Testis (tissue), 5 donors: ENCODE measurements at places on chromosomes 6 and 20.

GRCh38 chr6:131861381-131861780 lies 53.6 kb downstream of the ENPP1 start:
- no peak overlapping the region for H3K4me3 ChIP-seq
- H3K4me1 ChIP-seq = no peaks in the 10 kb centered on the region
- no peaks in the 10 kb centered on the region for H3K27me3 ChIP-seq
- H3K36me3 ChIP-seq = no peaks in the 10 kb centered on the region
- no peak overlapping the region for H3K27ac ChIP-seq
- DNase-seq = no peak

GRCh38 chr6:56482525-56482924 lies 160.2 kb downstream of the DST start:
- no peaks in the 10 kb centered on the region for H3K27me3 ChIP-seq
- H3K27ac ChIP-seq = no peak overlapping the region
- no peaks in the 10 kb centered on the region for H3K4me1 ChIP-seq
- no peak overlapping the region for H3K4me3 ChIP-seq

GRCh38 chr6:3290931-3291211 lies 32.1 kb downstream of the PSMG4 start:
- H3K4me3 ChIP-seq = no peak overlapping the region
- no peak overlapping the region for H3K27ac ChIP-seq
- DNase-seq = no peak
- no peaks in the 10 kb centered on the region for H3K4me1 ChIP-seq
- H3K36me3 ChIP-seq = no peaks in the 10 kb centered on the region
- no peaks in the 10 kb centered on the region for H3K27me3 ChIP-seq

- H3K27ac ChIP-seq = no peak overlapping the region
- no peak overlapping the region for H3K4me3 ChIP-seq
- H3K27me3 ChIP-seq = no peaks in the 10 kb centered on the region
- H3K4me1 ChIP-seq = no peaks in the 10 kb centered on the region
These were observed 572.8 kb upstream of the BTBD3 start for GRCh38 chr20:11344939-11345338.

DNA sequence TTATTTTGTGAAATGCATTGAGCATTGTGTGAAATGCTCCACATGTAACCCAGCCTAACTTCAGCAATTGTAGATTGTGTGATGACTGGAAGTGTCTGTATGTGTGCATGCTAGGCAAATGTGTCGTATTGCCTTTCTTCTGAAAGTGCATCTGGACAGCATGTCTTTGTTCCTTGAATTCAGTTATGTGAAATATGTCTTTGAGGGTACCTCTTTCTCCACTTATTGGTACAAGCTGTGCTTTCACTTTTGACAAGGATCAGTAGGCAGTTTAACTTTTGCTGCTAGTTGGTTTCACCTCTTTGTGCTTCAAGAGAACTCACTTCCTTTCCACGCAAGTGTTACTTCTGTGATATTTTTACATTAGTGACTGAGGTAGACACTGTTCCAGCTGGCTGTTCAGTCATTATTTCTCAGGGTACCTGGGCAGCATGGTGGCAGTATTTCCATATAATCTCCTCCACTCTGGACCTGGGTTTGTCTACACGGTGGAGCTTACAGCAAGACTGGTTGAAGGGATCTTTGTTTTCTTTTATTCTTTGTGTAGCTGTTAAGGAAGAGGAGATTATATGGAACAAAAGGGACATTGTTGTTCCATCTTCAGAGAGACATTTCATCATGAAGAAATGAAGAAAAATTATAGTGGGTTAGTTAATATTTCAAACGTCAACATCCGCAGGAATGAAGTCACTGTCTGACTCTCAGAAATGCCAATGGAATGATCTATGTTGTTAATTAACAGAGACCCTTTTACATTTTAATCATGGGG lies 175.4 kb downstream of the UTRN start:
- no peak overlapping the region for H3K4me3 ChIP-seq
- no peaks in the 10 kb centered on the region for H3K27me3 ChIP-seq

GRCh38 chr20:22008456-22008855 lies 303.0 kb downstream of the PAX1 start:
- no peaks in the 10 kb centered on the region for H3K27me3 ChIP-seq
- no peak overlapping the region for H3K4me3 ChIP-seq
- no peak overlapping the region for H3K27ac ChIP-seq
- no peak for DNase-seq
- H3K4me1 ChIP-seq = no peaks in the 10 kb centered on the region

GRCh38 chr20:51272401-51272800 lies 249.5 kb upstream of the KCNG1 start:
- DNase-seq = no peak
- H3K27me3 ChIP-seq = no peaks in the 10 kb centered on the region
- H3K4me3 ChIP-seq = no peak overlapping the region

DNA sequence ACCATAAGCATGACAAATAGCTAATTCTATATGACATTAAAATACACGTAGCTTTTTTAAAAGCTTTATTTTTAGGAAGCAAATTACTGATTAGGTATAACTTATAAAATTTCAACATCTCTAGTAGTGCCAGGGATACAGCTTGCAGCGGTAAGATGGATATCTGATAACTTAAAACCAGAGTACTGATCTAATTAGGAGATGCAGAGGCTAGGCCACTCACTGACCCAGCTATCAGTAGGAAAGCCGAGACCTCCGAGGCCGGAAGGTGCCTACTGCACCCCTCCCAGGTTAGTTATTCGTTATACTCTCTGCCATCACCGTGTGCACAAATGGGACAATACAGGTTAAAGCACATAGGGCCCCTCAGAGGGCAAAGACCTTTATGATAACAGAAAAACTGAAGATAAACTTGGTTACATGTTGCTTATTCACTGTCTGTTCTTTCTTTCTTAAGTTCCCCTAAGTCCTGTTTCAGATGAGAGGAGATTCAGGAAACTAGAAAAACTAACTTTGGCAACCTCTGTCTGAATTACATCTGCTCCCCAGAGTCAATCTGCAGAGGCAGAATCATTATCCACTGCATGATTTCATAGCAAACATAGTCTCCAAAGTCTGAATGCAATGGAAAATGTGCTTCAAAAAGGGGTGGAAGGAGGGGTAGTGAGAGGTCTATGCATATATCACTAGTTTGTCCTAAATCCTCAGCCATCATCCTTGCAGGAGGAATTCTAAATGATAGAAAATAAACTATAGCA lies 60.8 kb downstream of the RIPOR2 start:
- H3K27me3 ChIP-seq = no peaks in the 10 kb centered on the region
- H3K4me1 ChIP-seq = no peaks in the 10 kb centered on the region
- DNase-seq = no peak
- no peak overlapping the region for H3K27ac ChIP-seq
- no peaks in the 10 kb centered on the region for H3K36me3 ChIP-seq
- H3K4me3 ChIP-seq = no peak overlapping the region

DNA sequence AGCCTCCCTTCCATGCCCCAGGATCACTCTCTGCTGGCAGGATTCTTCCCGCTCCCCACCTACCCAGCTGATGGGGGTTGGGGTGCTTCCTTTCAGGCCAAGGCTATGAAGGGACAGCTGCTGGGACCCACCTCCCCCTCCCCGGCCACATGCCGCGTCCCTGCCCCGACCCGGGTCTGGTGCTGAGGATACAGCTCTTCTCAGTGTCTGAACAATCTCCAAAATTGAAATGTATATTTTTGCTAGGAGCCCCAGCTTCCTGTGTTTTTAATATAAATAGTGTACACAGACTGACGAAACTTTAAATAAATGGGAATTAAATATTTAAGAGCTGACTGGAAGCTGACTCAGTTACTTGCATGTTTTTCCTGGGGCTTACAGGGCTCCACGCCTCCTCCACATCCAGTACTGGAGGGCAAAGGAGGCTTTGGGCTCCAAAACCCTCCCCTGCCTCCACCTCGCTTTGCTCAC lies 24.3 kb upstream of the FANCE start:
- no peaks in the 10 kb centered on the region for H3K27me3 ChIP-seq
- H3K4me3 ChIP-seq = no peak overlapping the region
- no peak overlapping the region for H3K27ac ChIP-seq

GRCh38 chr6:159691963-159692287 lies 1.1 kb downstream of the SOD2 start:
- no peaks in the 10 kb centered on the region for H3K27me3 ChIP-seq
- H3K36me3 ChIP-seq = no peaks in the 10 kb centered on the region
- H3K4me1 ChIP-seq = peaks cover 9% of the 10 kb centered on the region
- no peak for DNase-seq
- H3K4me3 ChIP-seq = peak overlapping the region; percentile 93

DNA sequence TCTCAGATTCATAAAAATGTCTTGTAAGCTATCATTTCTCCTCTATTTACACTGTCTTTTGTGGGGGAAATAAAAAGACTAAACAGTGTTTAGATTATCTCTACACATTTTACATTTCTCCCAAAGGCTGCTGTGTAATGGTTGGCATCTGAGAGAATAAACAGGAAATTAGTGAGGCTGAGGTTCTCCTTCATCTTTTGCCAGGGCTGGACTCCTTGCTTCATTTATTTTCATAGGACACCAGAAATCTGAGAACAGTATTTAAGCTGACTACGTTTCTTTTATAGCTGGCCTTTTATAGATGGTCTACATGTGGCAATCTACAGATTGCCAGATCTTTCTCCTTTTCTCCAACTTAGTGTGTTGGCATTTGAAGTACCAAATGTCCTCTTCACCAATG lies 41.5 kb downstream of the PLCB4 start:
- H3K4me3 ChIP-seq = no peak overlapping the region
- no peak for DNase-seq
- no peaks in the 10 kb centered on the region for H3K36me3 ChIP-seq
- H3K27ac ChIP-seq = peak overlapping the region; percentile 0
- peaks cover 8% of the 10 kb centered on the region for H3K4me1 ChIP-seq

DNA sequence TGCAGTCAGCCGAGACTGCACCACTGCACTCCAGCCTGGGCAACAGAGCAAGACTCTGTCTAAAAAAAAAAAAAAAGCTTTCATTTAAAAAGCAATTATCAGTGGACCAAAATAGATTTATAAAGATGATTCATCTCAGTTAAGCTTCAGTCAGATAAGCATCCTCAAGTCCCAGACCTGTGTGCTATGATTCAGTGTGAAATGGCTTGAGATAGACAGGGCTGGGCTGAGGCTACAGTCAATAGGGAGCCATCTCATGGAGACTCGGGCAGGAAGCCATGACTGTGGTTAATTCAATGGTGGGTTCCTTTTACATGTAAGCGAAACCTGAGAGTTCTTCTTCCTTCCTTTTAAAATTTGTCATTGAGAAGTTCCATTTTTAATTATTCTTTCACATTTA lies 276.0 kb downstream of the TFAP2A start:
- H3K27ac ChIP-seq = no peak overlapping the region
- no peaks in the 10 kb centered on the region for H3K4me1 ChIP-seq
- H3K36me3 ChIP-seq = no peaks in the 10 kb centered on the region
- no peak for DNase-seq
- H3K4me3 ChIP-seq = no peak overlapping the region

DNA sequence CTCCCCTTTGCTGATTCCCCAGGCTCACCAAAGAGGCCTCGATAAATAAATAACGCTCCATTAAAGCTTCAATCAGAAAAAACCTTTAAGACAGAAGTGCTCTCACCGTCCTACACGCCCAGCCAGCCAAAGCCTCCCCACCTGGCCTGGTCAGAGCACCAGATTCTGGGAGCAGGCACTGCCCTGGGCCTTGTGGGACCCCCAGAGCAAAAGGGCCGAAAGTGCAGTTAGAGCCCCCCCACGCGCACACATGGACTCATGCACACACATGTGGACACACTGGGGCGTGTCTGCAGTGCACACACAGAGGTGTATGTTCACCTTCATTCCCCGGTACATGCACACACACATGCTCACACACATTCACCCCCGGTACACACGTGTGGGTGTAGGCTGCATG lies 1.9 kb upstream of the NECAB3 start:
- DNase-seq = no peak
- peak overlapping the region; percentile 97 for H3K27ac ChIP-seq
- H3K4me1 ChIP-seq = peaks cover 43% of the 10 kb centered on the region
- no peaks in the 10 kb centered on the region for H3K36me3 ChIP-seq

DNA sequence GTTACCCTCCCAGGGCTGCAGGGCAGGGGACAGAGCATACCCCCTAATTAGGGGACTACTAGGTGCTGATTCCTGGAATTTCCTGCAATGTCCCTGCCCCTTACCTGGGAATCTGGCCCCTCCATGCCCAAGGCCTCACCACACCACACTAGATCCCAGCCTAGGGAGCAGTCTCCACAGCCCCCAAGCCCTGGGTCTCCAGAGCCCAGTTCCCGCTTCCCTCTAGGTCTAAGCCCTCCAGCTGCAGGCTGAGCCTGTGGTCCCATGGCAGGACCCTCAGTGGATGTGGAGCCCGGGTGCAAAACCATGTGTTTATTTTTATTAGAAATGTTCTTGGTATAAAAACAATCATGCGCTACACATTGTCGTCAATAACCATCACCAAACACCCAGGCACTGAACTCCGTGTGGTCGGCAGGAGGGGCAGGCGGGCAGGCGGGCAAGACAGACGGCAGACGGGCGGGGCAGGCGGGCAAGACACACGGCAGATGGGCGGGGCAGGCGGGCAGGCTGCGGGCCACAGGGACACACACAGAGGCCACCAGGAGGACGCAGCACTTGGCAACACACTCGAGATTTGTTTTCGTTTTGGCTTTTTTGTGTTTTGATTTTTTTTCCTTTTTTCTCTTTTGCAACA lies 124.2 kb downstream of the GRM4 start:
- H3K27me3 ChIP-seq = no peaks in the 10 kb centered on the region
- DNase-seq = no peak
- no peaks in the 10 kb centered on the region for H3K4me1 ChIP-seq

GRCh38 chr6:56517155-56517745 lies 125.4 kb downstream of the DST start:
- peak overlapping the region; percentile 63 for H3K27ac ChIP-seq
- no peaks in the 10 kb centered on the region for H3K27me3 ChIP-seq
- no peak overlapping the region for H3K4me3 ChIP-seq

DNA sequence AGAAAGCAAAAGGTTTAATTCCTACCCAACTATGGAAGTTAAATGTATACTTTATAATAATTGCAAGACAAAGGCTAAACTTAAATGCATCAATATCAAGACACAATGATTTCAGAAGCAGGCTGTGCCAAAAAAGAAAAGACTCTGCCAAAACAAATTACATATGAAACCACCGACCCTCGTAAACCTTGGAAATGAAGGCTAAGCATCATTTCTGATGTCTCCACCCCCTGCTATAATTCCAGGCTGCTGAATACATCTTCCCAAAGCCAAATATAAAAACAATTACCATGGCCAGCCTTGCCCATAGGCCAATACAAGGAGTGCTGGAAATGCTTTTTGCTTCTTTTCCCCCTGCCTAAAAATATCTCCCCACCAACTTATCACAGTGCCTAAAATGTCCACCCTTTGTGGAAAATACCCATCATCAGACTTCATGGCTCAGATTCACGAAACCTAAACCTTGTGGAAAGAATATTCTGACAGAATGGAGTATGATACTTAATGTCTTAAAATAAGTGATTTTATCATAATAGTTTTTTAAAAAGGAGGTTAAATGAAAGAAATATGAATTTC lies 37.4 kb downstream of the RCAN2 start:
- H3K4me3 ChIP-seq = no peak overlapping the region
- no peaks in the 10 kb centered on the region for H3K36me3 ChIP-seq
- no peak overlapping the region for H3K27ac ChIP-seq
- no peaks in the 10 kb centered on the region for H3K27me3 ChIP-seq

DNA sequence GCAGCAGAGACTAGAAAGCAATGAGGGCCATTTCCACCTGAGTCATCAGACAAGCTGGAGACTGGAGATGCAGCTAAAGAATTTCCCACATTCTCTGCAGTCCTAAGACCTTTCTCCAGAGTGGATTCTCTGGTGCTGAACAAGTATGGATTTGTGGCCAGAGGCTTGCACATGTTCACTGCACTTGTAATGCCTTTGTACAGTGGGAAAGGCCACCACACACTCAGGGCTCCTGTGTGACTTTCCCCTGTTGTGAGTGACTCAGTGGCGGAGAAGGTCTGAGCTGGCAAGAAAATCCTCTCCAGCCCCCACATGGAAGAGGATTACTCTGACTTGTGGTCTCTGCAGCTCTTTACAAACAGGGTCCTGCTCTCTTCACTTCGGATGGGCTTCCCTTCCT lies 192.3 kb downstream of the C6orf118 start:
- no peaks in the 10 kb centered on the region for H3K36me3 ChIP-seq
- DNase-seq = no peak
- H3K4me1 ChIP-seq = no peaks in the 10 kb centered on the region
- H3K27ac ChIP-seq = no peak overlapping the region
- no peak overlapping the region for H3K4me3 ChIP-seq
